Stimulated activated CD8-positive, alpha-beta memory T cell treated with anti-CD3 and anti-CD28 coated beads, Interleukin-4, amount 100 ng/mL, for 1 hour (primary cell): ENCODE measurements at places on chromosomes 16 and 17.

DNA sequence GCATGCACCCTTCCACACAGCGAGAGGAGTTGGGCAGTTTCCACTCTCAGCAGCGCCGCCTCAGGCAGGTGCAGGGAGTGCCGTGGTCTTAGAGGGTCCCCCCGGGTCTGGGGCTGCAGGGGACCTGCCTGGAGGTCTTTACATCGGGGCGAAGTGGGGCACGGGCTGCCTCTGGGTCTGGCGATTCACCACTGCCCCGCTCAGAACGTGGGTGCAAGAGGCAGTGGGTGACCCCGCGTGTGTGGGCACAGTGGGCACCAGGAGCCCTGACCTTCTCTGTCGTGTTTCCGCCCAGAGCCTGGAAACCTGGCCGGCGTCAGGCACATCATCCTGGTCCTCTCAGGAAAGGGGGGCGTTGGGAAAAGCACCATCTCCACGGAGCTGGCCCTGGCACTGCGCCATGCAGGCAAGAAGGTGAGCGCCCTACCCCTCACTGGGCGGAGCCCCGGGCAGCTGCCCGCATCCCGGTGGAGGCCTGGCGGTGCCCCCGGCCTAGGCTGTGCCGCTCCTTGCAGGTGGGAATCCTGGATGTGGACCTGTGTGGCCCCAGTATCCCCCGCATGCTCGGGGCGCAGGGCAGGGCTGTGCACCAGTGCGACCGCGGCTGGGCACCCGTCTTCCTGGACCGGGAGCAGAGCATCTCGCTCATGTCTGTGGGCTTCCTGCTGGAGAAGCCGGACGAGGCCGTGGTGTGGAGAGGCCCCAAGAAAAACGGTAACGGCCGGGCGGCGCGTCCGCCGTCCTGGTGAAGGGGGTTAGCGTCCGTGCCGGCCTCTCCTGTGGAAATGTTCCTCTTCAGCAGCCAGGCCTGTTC, 3.7 kb downstream of the NUBP2 start:
- no peak for DNase-seq

- DNase-seq, result no peak
These were observed 74.4 kb downstream of the PCTP start for GRCh38 chr17:55825213-55825612.

GRCh38 chr16:53737552-53737951, 33.6 kb downstream of the FTO start:
- DNase-seq, result no peak

DNA sequence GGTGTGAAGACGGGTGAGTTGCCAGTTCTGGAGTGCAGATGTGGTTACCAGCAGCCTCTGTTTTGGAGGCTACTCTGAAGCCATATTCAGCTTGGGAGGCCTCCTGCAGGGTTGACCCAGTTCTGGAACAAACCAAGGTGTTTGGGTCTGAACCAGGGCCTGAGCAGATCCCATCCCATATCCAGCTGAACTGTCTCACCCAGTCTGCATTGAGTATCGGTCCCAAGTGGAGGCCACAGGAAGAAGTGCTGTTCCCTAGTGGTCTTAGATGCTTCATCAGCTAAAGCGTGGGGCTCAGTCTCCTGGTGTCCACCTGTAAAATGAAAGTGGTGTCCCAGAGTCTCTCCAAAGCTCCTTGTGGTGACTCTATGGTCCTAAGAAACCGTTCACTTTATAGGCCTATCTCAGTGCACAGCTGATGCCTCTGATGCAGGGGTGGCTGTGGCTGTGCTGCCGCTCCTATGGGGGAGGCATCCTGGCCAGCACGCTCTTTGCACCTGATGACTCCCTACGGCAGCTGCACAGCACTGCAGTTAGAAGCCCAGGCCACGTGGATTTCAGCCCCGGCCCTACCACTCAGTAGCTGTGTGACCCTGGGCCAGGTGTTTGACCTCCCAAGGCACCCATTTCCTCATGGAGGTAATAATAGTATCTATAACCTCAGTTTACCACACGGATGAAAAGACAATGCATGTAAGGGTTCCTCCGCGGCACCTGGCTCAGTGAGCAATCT, 21.0 kb downstream of the CBX4 start:
- no peak for DNase-seq

DNA sequence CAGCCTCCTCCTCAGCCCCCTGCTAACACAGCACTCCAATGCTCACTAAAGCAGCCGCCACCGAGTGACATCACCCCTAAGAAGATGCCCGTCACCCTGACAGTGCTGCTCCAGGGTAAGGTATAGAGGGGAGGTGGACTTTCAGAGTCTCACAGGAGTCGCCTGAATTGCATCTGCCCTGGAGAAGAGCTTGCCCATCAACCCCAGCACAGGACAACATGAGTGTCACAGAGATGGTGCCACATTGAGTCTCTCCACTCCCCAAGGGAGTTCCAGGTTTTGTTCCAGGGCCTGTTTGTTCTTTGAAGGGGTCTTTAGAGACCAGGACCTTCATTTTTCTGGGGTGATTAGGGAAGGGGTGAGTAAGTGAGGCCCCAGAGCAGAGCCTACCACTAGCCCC, 2.2 kb upstream of the P2RX5 start:
- no peak for DNase-seq

DNA sequence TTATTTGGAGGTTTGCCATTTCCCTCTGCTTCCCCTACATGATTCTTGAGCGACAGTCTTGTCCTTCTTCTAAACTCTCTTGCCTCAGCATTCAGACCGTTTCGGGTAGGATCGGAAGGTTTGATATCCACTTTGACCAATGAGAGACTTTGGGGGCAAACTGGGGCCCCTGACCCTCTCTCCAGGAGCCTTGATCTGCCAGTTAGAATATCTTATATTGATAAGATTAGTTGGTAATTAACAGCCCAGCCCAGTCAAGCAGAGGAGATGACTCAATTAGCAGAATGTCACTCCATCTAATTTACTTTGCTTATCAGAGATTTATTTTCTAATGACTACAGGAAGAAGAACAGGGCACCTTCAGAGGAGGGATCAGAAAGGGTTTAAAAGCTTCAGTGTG, 532.8 kb downstream of the XYLT1 start:
- DNase-seq, result no peak
